Fibroblast of skin of left quadriceps (primary cell): ENCODE measurements at places on chromosomes 11 and 22.

DNA sequence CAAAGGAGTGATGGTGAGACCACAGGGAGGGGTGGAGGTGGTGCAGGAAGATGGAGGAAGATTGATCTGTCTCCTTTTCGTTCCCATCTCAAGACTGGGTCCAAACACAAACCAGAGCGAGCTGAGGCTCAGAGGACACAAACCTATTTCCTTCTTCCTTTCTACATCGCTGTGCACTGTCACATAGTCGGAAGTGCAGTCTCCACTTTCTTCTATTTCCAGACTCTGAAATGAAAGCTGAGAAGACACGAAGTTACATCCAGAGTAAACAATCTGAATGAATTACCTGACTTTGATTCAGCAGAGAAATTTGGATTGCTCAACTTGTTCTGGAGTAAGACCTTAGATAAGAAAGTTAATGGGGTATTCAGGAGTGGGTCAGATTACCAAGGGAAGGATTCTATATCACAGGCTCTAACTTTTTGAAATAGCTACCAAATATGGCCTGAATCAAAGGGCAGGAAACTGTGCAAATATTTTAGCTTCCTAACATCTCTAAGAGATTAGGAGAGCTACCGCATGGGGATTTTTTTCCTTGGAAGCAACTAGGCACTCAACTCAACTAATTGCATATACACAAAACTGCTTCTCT lies 14.4 kb downstream of the OVCH2 start:
- no peak for DNase-seq

DNA sequence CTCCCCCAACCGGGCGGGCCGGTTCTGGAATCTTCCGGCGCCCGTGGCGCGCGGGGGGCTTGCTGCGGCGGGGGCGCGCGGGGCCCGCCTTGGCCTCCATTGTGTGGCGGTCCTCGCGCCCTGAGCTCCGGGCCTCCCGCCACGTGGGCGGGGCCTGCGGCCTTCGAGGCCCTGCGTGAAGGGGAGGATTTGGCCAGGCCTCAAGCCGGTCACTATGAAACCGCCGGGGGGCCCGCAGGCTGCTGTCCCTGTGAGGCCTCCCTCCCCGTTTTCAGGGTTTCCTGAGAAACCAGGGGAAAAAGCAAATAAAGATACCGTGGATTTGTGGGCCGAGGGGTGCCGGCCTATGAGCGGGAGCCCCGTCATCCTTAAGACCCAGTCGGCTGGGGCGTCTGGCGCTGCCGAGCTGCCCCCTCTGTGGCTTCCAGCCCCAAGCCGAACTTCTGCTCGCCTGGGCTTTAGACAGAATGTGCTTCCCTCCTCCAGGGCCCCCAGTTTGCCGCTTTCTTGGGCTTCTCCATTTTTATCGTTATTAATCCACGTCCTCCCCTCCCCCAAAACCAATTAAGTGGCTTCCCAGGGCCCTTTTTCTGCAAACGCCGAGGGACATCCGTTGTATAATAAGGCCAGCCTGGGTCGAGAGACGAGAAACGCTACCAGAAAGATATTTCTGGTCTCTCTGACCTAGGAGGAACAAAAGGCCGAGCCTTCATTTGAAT lies 602 bp downstream of the EWSR1 start:
- no peak for DNase-seq

DNA sequence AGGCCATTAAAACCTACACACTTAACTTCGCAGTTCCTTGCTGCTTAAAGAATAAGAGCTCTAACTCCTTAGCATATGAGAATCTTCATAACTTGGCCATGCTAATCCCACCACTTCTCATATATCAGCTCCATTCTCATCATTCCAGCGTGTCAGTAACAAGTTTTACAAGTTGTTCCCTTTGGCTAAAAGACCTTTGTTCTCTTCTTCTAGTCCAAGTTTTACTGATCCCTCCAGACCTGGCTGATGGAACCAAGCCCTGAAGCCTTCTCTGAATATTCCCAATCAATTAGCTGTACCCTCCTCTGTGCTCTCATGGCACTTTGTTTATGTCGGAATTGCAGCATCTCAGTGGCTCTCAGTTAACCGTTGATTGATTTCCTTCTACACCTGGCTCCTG lies 35.8 kb downstream of the GAB2 start:
- peak; percentile 39 for DNase-seq

DNA sequence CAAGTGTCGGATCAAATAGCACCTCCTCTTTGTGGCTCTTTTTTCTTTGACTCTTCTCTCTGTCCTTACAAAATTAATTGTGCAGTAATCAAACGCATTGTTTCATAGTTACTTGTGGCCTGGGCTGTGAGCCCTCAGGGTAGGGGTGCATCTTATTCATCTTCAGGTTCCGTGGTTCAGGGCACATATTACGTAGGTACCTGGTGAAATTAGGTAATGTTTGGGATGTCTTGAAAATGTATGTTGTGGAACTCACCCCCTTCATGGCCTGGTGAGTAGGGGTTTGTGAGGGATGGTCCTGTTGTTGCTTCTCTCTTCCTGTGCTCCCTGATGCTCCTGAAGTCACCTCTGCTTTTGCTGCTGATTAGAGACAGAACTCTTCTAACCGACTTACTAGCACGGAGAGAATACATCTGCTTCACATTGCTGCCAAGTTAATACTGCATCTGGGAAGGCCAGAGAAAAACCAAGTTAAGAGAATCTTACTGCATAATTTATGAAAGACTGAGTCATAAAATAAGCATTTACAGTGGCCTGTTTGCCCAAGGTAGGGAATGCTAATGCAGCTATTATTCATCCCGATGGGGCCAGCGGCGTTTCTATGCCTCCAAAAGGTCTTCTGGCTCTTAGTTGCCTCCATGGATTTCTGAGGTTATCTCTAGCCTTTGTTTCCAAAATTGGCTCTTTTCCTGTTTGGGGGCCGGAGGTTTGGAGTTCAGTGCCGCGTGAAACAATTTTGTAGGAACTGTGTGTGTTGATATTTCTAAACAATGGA lies 66.9 kb downstream of the TBC1D22A start:
- peak; percentile 90 for DNase-seq

GRCh38 chr22:42994276-42994916 lies 20.6 kb downstream of the PACSIN2 start:
- DNase-seq = no peak

DNA sequence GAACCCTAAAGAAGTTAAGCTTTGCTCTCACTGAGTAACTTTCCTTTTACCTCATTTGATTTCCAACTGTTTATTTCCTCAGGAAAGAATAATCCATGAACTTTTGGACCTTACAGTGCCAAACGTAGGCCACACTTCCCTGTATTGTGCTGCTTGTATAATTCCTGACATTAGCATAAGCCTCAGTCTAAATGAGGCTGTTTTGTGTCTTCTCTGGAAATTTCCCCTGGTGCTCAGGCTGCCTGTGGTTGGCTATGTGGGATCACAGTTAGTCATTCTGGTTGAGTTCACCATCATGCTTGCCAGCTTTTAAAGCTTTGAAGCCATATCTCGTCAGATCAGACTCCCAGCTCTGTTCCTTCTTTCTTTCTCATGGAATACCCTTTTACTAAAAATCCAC lies 107.0 kb downstream of the FAM76B start:
- no peak for DNase-seq

DNA sequence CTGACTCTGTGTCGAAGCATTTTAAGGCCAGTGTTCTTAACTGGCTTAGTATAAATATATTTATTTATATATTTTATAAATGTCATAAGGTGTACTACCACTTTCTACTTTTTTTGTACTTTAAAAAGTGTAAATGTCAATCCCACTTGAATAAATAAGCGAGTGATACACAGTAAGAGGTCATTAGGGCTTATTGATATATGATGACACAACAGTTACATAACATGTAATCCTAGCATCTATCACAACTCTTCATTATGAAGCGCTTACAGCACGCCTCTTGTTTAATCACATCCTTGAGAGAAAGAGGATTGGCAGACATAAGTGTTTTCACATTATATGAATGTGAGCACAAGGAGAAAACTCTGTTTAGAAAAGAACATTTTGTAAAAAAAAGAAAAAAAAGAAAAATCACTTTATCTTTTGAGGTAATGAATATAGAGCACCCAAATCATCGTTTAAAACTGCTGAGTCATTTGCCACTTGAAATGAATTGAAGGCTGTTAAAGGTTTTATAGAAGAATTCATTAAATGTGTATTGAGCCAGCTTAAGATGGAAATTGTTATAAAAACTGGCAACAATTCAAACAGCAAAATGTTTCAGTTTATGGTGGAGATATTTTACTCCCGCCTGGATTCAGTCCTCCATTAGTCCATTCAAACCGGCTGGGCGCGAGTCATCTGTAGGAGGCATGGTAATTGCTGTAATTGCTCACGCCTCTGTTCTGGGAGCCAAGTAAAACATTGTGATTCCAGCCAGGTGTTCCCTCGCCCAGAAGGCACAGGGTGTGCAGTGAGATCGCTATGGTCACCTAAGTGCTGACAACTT lies 627.3 kb upstream of the KIRREL3 start:
- no peak for DNase-seq
